Fibroblast of skin of left quadriceps (primary cell): ENCODE measurements at places on chromosomes 1 and 21.
A peak's percentile ranks its signal among the peaks of the same experiment; 100 is the strongest.

GRCh38 chr1:187948170-187948794 is 1119.5 kb downstream of the PLA2G4A start:
- DNase-seq = no peak

DNA sequence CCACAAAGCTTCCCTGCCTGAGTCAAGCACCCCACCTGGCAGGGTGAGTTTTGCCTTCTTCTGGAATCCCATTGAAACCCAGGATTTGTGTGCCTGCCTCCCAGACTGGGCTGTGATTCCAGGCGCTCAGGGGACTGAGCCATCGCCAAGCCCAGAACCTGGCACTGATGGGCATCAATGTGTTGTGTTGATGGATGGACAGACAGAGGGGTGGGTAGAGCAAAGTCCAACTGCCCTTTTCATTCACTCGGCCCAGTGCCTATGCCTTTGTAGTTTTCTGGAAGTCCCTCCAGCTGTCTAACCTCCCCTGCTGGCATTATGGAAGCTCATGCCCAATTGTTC is 66.0 kb upstream of the LAPTM5 start:
- no peak for DNase-seq

GRCh38 chr1:203684094-203684493 is 57.5 kb downstream of the ATP2B4 start:
- no peak for DNase-seq

GRCh38 chr1:109312978-109313775 is 6.4 kb upstream of the MYBPHL start:
- no peak for DNase-seq

DNA sequence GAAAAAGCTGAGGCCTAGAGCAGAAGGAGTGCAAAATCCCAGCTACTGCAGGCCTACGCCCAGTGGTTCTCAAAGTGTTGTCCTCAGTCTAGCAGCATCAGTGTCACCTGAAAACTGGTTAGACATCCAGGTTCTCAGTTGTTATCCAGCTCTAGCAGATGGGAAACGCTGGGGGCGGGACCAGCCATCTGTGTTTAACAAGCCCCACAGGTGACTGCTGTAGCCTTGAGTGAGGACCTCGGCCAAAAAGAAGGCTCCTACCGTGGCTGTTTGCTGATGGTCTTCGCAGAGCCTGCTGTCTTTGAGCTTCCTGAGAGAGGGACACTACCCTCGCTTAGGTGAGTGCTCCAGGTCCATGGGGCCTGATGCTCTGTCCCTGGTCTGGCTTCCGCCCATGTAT is 69.7 kb downstream of the LRRN2 start:
- DNase-seq = no peak

- no peak for DNase-seq
These were observed 197.3 kb downstream of the HUNK start for GRCh38 chr21:32070126-32070525.

DNA sequence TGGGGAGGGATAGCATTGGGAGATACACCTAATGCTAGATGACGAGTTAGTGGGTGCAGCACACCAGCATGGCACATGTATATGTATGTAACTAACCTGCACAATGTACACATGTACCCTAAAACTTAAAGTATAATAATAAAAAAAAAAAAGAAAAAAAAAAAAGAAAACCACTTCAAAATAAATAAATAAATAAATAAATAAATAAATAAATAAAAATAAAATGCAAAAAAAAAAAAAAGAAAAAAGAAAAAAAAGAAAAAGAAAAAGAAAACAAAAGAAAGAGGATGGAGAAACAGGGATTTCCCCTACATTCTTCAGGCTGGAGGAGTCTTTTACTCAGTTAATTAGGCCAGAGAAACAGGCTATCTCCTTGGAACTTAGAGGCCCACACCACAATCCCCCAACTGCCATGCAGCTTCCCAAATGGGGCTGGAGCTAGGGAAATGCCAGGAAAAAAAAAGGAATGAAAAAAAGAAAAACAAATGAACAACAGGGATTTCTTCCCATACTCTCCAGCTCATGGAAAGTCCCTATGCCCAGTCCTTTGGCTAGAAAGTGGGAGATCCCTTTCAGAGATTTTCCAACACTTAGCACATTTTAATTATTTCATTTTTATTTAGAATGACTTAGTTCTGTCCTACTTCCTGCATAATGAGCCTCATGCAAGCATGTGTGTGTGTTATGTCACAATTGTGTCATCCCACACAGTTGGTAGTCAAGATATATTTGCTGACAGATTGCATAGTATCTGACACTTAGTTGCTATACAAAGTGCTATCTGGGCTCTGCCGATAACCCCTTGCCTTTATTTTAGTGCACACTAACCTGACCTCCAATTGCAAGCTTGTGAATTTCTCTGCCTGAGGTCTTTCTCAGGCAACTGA is 486.4 kb downstream of the PLPP3 start:
- no peak for DNase-seq

DNA sequence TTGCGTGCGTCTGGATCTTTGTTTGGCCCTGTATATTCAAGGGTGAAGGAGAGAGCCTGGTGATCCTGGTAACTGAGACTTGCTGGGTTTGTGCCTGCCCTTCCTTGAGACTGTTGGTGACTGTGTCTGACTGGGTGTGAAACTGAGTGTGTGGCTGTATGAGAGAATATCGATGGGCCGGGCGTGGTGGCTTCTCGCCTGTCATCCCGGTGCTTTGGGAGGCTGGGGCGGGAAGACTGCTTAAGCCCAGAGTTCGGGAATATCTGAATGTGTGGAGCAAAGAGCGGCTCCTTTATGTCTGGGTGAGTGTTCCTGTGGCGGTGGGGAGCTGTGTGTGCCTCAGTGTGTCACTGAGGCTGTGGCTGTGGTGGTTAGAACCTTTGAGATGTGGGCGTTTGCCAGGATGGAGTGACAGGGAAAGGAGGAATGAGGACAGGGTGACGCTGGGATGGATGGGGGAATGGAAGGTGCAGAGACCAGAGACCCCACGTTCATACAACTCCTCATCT is 2.7 kb upstream of the MARCKSL1 start:
- no peak for DNase-seq

GRCh38 chr1:7379441-7379971 is 391.6 kb upstream of the VAMP3 start:
- DNase-seq = peak; percentile 26

GRCh38 chr21:34595457-34595856 is 19.5 kb downstream of the RCAN1 start:
- DNase-seq = no peak

GRCh38 chr21:42993051-42993712 is 18.8 kb downstream of the PKNOX1 start:
- no peak for DNase-seq

DNA sequence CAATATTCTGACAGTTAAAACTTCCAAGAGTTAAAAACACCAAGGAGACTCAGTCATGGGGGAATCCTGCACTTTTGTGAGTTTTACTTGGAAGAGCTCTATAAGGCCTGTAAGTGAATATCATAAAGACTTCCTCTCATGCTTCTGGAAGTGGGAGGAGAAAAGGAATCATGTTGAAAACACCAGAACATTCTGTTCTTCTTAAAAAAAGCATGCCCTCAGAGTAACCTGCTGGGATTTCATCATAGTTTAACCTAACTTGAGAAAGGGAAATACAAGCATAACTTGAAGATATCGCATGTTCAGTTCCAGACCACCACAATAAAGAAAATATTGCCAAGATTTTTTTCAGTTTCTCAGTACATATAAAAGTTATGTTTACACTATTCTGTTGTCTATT is 51.9 kb downstream of the COL11A1 start:
- DNase-seq = no peak

DNA sequence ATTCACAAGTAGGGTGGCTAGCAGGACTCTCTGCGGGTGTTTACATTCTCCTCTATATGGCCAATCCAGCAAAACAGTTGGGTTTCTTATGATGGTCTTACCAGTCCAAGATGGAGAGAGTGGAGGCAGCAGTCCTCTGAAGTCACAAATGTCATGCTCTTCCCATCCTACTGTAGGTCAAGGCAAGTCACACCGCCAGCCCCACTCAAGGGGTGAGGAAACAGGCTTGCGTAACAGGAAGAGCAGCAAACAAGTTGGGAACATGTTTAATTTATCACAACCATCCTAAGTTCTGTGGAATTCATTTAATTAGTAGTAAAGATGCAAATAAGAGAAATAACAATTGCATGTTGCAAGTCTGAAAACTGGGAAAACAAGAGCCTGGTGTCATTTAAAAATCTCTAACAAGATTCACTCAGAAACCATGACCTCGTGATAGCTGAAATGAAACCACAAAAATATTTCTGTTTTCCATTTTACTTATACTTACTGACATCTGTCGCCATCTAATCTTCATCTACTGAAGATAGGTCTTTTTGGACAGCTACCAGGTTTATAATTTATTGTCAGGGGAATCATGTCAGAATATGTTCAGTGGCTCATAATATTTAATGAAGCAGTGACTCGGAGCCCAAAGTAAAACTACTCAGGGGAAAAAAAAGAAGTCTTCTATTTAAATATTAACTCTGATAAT is 349.1 kb upstream of the FMN2 start:
- DNase-seq = no peak

DNA sequence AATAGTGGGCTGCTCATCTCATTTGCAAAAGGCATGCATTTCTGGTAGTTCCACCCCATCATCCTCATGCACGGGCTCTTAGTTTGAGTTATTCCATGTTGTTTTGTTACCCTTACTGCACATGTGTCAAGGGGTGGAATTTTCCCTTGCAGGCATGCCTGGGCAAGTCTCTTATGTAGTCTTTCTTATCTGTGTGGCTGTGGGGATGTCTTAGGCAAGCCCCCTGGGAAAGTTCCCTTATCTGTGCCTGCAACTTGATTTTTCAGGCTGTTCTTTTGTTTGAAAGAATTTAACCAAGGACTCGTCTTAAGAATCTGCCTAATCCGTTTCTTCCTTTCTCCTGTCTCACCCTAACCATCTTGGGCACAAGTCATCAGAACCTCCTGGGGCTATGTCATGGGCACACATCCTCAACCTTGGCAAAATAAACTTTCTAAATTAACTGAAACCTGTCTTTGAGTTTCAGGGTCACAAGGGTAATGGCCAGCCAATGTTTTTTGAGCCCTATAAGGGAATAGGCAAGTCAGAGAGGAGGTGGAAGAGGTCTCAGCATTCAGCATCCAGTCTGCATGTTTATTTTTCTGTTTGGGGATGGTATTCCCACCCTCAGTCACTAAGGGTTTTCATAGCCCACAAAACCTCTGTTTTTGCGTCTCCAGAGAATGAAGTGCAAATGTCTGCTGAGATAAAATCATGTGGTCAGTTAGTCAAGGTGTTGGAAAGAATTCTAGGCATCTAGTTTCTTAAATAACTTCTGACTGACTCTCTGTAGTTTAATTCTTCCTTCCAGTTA is 579.7 kb downstream of the PLA2G4A start:
- no peak for DNase-seq

GRCh38 chr1:156896490-156897033 is 3.0 kb downstream of the PEAR1 start:
- peak; percentile 70 for DNase-seq

DNA sequence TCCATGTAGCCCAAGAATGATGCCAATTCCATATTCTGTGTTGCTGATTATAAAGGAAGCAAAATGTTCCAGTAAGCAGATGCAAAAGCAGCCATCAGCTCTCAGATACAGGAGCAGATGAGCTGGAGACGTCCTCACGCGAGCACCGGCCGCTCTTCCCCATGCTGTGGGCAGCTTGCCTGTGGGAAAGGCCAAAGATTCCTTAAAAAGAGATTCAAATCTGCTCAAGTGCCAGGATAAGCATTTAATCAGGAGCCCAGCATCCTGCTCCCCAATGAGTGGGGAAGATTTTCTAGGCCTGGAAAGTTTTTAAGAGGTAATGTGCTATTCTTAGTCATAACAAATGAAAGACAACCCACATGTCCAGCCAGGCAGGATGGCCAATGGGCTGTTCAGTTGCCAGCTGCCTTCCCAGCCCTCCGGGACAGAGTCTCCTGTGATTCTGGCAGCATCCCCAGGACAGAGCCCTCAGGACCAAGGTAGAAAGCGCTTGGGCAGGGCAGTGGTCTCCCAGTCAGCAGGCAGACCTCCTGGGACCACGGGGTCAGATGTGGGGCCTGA is 108.2 kb upstream of the TMPRSS2 start:
- DNase-seq = peak; percentile 83
